ENCODE measurements at places on chromosomes 16 and 17.

GRCh38 chr16:11556214-11556819 is 30.4 kb downstream of the LITAF start:
- no peak for DNase-seq

GRCh38 chr17:30000001-30000754 is 58.7 kb downstream of the EFCAB5 start:
- peak; percentile 22 for DNase-seq

DNA sequence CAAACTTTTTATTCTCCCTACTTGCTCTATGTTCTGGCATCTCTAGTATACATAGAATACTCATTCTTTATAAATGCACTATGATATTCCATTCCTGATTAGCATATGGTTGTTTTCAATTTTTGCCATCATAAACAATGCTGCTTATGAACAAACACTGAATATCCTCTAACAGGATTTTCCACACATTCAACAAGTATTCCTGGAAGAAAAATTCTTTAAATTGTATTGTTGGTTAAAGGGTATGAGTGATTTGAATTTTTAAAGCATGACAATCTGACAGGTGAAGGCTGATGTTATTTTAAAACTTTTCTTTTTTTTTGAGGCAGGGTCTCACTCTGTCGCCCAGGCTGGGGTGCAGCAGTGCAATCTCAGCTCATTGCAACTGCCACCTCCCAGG is 11.5 kb downstream of the APPBP2 start:
- no peak for DNase-seq

- DNase-seq: no peak
Observed at GRCh38 chr16:22014271-22014873, 6.5 kb downstream of the MOSMO start.

GRCh38 chr16:64290461-64290860 is 831.4 kb downstream of the CDH11 start:
- DNase-seq: no peak

GRCh38 chr16:63458846-63459245 is 1422.6 kb upstream of the CDH8 start:
- DNase-seq: no peak

GRCh38 chr17:1995907-1996799 is 29.0 kb downstream of the RTN4RL1 start:
- DNase-seq: no peak

DNA sequence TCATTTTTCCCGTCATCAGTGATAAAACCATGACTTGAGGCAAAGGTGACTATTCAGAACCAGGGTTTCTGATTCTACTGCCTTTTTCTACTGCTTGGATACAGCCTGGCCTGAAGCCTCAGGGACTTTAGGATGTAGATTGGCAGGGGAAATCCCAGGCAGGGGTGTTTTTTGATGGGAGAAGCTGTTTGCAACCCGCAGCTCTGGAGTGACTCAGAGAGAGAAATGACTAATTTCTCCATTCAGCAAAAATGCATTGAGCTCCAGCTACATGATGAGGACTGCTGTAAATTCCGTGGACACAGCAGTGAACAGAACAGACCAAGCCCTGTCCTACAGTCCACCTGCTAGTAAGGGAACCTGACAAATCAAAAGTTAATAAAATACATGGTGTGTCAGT is 560.6 kb downstream of the CDH13 start:
- DNase-seq: peak; percentile 75

- DNase-seq: no peak
Observed at GRCh38 chr16:28880589-28880915, 2.3 kb downstream of the ATP2A1 start.

- DNase-seq: no peak
Observed at GRCh38 chr16:58425756-58426494, 33.7 kb downstream of the GINS3 start.

GRCh38 chr16:60414613-60415012 is 1621.6 kb downstream of the CDH8 start:
- no peak for DNase-seq

DNA sequence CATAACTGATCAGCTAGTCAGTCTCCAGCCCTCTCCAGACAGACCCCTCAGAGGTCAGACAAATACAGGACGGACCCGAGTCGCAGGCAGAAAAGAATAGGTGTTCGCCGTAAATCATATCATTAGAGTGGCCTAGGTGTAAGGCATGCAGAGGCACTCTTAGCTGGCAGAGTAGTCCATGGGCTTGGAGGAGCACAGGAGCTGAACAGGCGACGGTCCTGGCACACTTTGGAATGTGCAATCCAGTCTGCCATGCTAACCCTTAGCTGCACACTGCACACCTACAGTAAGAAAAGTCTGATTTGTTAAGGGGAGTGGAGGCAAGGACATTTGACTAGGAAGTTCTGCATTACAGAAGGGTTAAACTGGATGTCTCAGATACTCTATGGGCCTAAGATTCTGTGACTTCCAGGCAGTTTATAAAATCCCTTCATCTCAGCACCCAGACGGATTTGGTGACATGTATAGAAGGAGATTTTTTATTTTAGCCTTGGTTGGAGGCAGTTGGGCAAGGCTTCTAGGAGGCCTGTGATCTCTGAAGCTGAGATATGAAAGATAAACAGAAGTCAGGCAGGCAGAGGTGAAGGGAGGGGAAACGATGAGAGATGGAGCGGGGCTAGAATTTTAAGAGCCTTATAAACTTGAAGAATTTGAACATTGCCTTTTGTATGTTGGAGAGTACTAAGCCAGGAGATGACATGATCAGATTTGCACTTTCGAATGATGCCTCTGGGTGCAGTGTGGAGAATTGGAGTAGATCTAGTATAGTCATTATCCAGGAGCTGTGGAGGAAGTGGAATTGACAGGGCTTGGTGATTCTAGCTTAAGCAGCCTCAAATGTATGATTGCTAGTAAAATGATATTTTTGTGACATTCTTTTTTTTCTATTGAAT is 34.6 kb upstream of the SLC5A11 start:
- DNase-seq: no peak

DNA sequence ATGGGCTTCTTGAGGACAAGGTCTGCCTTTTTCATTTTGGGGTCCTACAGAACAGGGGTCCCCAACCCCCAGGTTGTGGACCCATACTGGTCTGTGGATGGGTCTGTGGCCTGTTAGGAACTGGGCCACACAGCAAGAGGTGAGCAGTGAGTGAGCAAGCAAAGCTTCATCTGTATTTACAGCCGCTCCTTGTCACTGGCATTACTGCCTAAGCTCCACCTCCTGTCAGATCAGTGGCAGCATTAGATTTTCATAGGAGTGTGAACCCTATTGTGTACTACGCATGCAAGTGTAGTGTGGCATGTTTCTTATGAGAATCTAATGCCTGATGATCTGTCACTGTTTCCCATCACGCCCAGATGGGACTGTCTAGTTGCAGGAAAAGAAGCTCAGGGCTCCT is 33.9 kb downstream of the ERN1 start:
- no peak for DNase-seq

DNA sequence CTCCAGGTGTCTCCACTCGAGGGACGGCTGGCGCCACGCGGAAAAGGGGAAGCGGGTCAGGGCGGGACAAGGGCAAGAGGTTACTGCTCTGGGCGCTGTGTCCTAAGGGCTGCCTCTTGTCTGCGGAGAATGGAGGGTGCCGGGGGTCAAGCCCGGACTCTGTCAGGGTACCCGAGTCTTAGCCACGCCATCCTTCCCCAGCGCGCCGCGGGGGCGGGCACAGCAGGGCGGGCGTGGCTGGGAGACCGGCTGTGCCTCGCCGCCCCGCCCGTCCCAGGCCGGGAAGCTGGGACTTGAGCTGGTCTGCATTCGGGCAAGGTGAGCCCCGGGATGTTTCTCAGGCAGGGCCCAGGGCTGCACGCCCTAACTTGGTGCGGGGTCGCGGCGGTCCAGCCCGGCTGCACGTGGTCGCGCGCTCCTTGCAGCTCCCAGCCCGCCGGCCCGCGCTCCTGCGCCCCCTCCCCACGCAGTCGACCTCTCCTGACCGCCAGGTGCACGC is 6.2 kb upstream of the ACTG1 start:
- DNase-seq: peak; percentile 38

DNA sequence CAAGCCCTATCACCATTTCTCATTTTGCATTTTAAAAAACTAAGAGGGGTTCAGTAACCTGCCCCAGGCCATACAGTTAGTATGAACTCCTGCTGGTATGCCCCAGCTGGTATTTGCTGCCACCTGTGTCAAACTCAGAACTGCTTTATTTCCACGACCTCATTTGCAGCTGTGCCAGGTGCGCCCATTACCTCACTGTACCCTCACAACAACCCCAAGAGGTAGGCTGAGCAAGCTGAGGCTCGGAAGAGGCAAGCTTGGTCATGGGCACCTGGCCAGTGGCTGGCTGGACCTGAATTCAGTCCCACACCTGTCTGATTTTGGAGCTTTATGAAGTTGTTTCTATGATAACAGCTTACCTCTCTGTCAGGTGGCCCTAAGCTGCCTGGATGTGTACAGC is 7.6 kb downstream of the EPN2 start:
- DNase-seq: no peak

DNA sequence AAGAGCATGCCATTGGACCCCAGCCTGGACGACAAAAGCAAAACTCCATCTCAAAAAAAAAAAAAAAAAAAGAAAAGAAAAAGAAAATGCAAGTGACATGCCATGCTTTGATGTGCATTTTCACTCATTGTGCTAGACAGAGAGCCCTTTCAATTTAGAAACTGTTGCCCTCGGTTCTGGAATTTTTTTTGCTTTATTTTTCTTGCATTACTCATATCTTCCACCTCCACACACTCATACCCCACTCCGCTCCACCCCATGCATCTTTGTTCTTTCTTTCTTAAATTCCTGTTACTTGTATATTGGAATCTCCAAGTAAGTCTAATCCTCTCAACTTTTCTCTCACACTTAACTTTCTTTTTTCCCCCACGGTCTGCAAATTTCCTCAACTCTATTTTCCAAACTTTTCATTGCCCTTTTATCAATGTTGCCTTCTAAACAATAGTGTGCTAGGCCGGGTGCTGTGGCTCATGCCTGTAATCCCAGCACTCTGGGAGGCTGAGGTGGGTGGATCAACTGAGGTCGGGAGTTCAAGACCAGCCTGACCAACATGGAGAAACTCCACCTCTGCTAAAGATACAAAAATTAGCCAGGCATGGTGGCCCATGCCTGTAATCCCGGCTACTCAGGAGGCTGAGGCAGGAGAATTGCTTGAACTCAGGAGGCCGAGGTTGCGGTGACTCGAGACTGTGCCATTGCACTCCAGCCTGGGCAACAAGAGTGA is 16.8 kb upstream of the SUZ12 start:
- DNase-seq: peak; percentile 75

DNA sequence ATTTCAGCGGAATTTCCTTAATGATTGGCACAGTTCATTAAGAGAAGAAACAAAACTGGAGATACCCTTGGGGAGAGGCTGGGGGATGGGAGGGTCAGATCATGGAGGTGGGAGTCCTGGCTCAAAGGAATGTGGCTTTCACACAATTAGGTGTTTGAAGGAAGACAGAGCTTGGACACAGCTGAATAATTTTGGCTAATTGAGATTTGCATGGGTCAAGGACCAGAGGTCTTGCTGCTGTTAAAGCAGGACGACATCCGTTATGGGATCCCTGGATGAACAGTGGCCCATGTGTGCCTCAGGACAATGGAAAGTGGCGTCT is 160.3 kb downstream of the HS3ST3B1 start:
- DNase-seq: no peak

DNA sequence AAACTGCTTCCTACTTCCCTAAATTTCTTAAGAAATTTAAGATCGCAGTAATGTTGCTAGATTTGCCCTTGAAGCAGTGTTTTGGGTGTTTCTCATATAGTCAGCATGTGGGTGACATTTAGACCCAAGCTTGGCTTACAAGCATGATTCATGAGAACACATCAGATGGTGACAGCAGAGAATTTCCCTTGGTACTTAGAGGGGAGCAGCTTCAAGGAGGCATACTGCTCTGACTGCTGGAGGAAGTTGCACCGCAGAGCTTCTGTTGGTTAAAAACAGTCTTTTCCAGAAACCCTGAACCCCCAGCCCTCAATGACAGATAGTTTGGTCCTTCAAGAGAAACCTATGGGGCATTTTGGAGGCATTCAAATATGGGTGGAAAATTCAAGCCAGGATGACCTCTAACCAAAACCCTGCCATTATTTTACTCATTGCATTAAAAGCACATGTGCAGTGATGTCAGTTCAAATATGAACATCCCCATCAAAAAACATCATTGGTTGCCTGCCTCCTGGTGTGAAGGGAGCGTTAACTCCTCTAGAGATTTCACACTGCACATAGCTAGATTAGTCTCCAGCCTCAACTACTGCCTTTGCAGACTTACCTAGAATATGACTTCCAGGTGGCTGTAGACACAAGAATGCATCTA is 201.5 kb upstream of the CACNG5 start:
- DNase-seq: peak; percentile 58

GRCh38 chr16:56999409-57000270 is 10.3 kb downstream of the NLRC5 start:
- DNase-seq: no peak

- DNase-seq: peak; percentile 95
Observed at GRCh38 chr16:84754353-84754856, 54.6 kb downstream of the USP10 start.

GRCh38 chr17:7572338-7572587 is 7.2 kb upstream of the CD68 start:
- DNase-seq: no peak

DNA sequence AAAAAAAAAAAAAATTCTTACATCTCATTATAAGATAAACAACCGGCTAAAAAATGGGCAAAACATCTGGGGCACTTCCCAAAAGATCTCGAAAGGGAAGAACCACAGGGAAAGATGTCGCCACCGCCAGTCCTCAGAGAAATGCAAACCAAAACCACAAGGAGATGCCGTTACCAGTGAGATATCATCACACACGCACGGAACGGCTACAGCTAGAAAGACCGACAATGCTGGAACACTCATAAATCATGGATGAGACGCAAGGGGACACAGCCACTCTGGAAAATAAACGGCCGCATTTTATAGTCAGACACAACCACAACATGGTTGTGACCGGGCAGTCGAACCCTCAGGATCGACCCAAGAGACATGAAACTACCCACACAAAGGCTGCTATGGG is 24.5 kb downstream of the WDR45B start:
- no peak for DNase-seq

GRCh38 chr16:998615-999014 is 17.0 kb downstream of the SOX8 start:
- no peak for DNase-seq

- no peak for DNase-seq
Observed at GRCh38 chr16:56771558-56772279, 41.8 kb downstream of the NUP93 start.

DNA sequence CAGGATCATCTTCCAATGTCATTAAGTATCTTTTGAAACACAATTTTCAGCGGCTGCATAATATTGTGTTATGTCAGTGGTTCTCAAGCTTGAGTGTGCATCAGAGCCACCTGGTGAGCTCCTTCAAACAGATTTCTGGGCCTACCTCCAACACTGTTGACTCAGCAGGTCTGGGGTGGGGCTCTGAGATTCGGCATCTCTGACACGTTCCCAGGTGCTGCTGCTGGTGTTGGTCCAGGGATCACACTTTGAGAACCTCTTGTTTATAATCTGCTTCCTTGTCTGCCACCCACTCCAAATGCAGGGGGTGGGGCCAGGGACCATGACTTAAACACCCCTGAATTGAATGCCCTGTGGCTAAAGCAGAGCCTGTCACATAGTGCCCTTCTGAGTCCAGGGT is 73.8 kb upstream of the HNF1B start:
- no peak for DNase-seq
